ENCODE measurements at places on chromosomes 5 and 9. TPM values are rescaled to one million over a fixed set of nuclear protein-coding genes. Genes with fewer than 3 reads are reported as not detected.
A peak's percentile ranks its signal among the peaks of the same experiment; 100 is the strongest.

P4HA2 gene
- 44.9 TPM for total RNA-seq

GRCh38 chr5:65413822-65414221 is 67.9 kb downstream of the ADAMTS6 start:
- H3K36me3 ChIP-seq: no peaks in the 10 kb centered on the region
- no peaks in the 10 kb centered on the region for H3K27me3 ChIP-seq
- no peak overlapping the region for H3K4me3 ChIP-seq
- DNase-seq: no peak
- no peaks in the 10 kb centered on the region for H3K4me1 ChIP-seq
- H3K27ac ChIP-seq: no peak overlapping the region

- H3K4me3 ChIP-seq: no peak overlapping the region
- no peaks in the 10 kb centered on the region for H3K36me3 ChIP-seq
- H3K4me1 ChIP-seq: no peaks in the 10 kb centered on the region
- H3K27me3 ChIP-seq: no peaks in the 10 kb centered on the region
- no peak overlapping the region for H3K27ac ChIP-seq
Measured at GRCh38 chr5:84057211-84057610, 327.5 kb downstream of the EDIL3 start.

- H3K27me3 ChIP-seq: no peaks in the 10 kb centered on the region
- no peak for DNase-seq
- H3K27ac ChIP-seq: no peak overlapping the region
- H3K4me3 ChIP-seq: no peak overlapping the region
- H3K4me1 ChIP-seq: no peaks in the 10 kb centered on the region
Measured at GRCh38 chr5:94674490-94675382, 56.3 kb downstream of the SLF1 start.

- H3K4me3 ChIP-seq: no peak overlapping the region
- H3K4me1 ChIP-seq: peaks cover 11% of the 10 kb centered on the region
- H3K27ac ChIP-seq: peak overlapping the region; percentile 61
- DNase-seq: no peak
- H3K27me3 ChIP-seq: no peaks in the 10 kb centered on the region
Measured at GRCh38 chr9:111427186-111427585, 57.0 kb downstream of the ECPAS start.

- H3K4me3 ChIP-seq: no peak overlapping the region
- no peak for DNase-seq
- peaks cover 18% of the 10 kb centered on the region for H3K4me1 ChIP-seq
- no peak overlapping the region for H3K27ac ChIP-seq
- H3K27me3 ChIP-seq: no peaks in the 10 kb centered on the region
Measured at GRCh38 chr5:55675119-55675518, 37.0 kb downstream of the SLC38A9 start.

DNA sequence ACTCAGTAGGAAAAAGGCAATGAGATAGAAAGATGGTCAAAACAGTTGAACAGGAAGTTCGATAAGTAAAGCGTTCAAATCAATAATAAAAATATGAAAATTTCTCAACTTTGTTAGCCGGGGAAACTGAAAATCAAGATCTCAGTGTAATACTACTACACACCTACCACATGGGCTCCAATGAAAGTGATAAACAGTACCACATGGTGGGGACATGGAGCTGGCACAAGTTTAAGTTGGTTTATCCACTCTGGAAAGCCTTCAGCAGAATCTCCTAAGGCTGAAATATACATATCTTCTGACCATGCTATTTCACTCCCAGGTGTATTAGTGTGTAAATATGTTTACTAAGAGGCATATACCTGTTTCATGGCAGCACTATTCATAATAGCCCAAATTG is 126.8 kb downstream of the NXNL2 start:
- no peaks in the 10 kb centered on the region for H3K4me1 ChIP-seq
- DNase-seq: no peak
- no peak overlapping the region for H3K27ac ChIP-seq
- no peaks in the 10 kb centered on the region for H3K36me3 ChIP-seq
- H3K4me3 ChIP-seq: no peak overlapping the region
- H3K27me3 ChIP-seq: peaks cover 4% of the 10 kb centered on the region

DNA sequence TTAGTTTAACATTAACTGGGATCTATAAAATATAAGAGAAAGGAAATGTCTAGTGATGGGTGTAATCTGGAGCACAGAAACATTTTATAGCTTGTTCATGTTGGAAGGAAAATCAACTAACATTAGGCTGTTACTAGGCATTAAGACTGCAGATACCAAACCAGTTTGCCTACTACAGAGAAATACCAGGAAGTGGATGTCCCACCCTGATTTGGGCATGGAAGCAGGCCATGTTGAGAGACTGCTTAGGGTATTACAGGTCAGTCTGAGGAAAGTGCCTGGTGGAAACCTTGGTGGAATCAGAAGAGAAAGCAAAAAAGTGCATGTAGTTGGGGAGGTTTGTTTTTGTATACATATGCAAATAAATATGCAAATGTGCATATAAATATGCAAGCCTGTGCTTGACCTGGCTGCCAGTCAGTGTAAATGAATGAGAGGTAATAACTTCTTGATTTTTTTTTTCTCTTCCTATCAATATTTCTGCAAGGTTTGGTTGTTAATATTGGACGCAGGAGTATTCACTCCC is 9.6 kb upstream of the CCDC112 start:
- no peak for DNase-seq
- H3K4me1 ChIP-seq: no peaks in the 10 kb centered on the region
- no peak overlapping the region for H3K4me3 ChIP-seq
- H3K36me3 ChIP-seq: no peaks in the 10 kb centered on the region

All from activated T-helper 2 cell treated with anti-CD3 and anti-CD28 coated beads, Interferon-gamma antibody, Interleukin-2, Interleukin-4, amounts not matched to agents 10 μg/mL and 5 μg/mL and 100 μg/mL, durations not matched to agents 14 hours and 24 hours and 36 hours (primary cell).